ENCODE measurements at places on chromosomes 4 and X. TPM values are rescaled to one million over a fixed set of nuclear protein-coding genes. Genes with fewer than 3 reads are reported as not detected.

The TEX13B gene
- not detected for total RNA-seq

The ADGRG2 gene
- total RNA-seq = 0.18 TPM

The TLR8 gene
- total RNA-seq = 0.61 TPM

The SGMS2 gene
- total RNA-seq = 2.5 TPM

The EMCN gene
- 7.0 TPM for total RNA-seq

The IL13RA1 gene
- 17.0 TPM for total RNA-seq

The DDIT4L gene
- 11.8 TPM for total RNA-seq

The ADRA2C gene
- total RNA-seq = 5.5 TPM

The AGA gene
- total RNA-seq = 21.2 TPM

The MAGEC2 gene
- total RNA-seq = not detected

- DNase-seq = no peak
Observed at GRCh38 chr4:10104211-10104990, 12.2 kb downstream of the WDR1 start.

DNA sequence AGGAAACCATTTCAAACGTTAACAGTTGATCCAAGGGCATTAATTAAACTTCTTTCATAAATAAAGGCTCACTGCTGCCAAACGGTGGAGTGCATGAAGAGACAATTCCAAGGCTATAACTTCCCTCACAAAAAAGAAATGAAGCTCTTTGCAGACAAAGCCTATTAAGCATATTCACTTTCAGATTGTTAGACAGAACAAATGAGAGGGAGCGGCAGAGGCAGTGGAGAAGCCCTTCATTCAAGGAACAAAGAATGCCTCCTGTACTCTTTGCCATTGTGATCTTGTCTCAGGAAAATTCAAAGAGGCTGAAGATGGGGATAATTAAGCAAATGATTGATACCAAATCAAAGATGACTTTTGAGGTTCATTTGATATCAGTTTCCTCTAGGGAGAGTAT lies 370.5 kb upstream of the FAT1 start:
- no peak for DNase-seq

- DNase-seq = no peak
Observed at GRCh38 chrX:109826954-109827708, 94.1 kb upstream of the ACSL4 start.

- DNase-seq = no peak
Observed at GRCh38 chr4:78014889-78015886, 41.9 kb upstream of the FRAS1 start.

DNA sequence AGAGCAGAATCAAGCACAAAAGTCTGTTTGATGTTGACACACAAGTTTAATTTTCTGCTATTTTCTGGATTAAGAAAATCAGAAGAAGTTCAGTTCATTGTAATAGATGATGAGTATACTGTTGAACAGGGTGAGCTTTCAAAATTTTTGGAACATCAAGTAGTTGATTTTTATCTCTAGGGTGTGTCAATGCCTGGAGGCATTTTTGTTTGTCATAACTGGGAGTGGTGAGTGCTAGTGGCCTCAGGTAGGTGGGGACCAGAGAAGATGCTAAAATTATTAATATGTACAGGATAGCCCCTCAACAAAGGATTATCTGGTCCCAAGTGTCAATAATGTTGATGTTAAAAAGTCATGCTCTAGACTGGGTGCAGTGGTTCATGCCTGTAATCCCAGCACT lies 279.7 kb upstream of the GNPDA2 start:
- DNase-seq = no peak

DNA sequence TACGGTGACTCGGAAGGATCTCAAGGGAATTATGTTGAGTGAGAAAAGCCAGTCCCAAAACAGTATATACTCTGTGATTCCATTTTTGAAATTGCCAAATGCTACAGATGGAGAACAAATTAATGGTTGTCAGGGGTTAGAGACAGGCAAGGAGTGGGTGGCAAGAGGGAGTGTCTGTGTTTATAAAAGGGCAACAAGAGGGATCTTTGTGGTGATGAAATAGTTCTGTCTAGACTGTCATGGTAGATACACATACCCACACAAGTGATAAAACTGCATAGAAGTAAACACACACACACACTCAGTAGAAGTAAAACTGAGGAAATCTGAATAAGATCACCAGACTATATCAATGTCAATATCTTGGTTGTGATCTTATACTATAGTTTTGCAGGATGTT lies 92.7 kb downstream of the CD99L2 start:
- no peak for DNase-seq

GRCh38 chr4:185143601-185143969 lies 519 bp downstream of the SLC25A4 start:
- DNase-seq = peak; percentile 52

- no peak for DNase-seq
Observed at GRCh38 chrX:72105436-72105835, 26.3 kb downstream of the RTL5 start.

DNA sequence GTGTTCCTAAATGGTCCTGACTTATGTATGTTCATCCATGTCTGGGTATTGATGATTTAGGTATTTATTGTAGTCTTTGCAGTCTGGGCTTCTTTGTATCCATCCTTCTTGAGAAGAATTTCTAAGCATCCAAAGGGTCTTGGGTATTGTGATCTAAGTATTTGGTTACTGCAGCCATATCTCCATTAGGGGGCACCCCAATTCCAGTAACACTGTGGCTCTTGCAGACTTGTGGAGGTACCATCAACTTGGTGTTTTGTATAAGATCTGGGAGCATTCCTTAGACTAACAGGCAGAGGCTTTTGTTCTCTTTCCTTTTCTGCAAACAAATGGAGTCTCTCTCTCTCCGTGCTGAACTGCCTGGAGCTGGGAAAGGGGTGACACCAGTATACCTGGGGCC lies 113.7 kb upstream of the NEXMIF start:
- DNase-seq = no peak

DNA sequence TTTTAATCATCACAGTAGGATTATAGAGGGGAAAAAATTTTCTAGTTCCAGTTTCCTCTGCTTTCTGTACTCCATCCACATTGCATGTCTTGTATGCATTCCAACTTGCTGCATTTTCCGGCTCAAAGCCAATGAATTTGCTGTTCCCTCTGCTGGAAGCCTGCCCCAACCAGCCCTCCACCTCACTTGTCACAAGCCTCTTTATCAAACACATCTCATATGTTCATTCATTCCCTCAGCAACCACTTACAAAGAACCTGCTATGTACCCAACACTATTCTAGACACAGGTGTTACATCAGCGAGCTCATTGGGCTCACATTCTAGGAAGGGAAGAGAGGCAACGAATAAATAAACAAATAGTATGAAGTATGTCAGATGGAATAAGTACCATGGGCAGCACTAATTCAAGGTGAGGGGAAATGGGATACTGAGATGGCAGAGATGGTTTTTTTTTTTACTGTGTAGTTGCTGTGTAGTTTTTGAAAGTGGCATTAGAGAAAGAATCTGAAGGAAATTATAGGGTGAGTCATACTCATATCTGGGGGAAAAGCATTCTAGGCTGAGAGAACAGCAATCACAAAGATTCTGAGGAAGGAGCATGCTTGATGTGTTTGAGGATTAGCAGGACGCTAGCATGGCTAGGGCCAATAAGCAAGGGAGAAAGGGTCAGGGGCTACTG lies 332.5 kb downstream of the PDGFC start:
- no peak for DNase-seq

DNA sequence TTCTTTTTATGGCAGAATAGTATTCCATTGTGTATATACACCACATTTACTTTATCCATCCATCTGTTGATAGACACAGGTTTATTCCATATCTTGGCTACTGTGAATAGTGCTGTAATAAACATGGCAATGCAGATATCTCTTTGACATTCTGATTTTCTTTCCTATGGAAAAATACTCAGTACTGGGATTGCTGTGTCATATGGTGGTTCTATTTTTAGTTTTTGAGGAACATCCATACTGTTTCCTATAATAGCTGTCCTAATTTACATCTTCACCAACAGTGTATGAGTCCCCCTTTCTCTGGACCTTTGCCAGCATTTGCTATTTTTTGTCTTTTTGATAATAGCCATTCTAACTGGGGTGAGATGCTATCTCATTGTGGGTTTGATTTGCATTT lies 73.5 kb downstream of the GPAT3 start:
- DNase-seq = no peak

DNA sequence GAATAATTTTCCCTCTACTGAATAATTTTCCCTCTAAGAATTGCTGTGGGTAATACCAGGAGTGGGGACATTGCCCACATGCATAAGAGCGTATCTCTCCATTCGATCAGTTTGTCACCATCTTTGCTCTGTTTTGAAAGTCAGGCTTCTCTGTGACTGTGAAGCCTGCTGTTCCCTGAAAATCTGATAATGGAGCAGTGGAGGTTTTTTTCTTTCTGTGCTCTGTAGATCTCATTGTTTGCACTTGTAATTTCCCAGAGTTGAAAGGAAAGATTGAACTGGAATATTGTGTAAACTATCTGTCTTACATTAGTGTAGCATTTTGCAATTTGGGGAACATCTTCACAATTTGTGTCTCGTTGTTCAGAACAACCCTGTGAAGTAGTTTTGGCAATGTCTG lies 4.3 kb downstream of the ZXDB start:
- no peak for DNase-seq

DNA sequence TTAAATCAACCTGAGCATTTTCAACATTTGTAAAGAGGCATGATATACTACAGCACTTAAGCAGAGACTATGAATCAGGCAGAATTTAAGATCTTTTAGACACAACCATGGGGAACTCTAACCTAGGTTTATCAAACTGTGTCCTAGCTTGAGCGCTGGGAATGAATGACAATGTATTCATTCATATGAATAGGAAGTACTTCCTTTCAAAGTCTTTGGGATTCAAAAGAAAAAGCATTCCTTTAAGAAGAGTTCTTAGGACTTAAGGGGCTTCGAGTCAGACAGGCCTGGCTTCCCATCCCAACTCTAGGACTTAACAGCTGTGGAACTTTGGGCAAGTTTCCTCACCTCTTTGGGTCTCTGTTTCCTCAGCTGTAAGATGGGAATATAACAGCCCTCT lies 104.6 kb downstream of the ANAPC4 start:
- DNase-seq = no peak

DNA sequence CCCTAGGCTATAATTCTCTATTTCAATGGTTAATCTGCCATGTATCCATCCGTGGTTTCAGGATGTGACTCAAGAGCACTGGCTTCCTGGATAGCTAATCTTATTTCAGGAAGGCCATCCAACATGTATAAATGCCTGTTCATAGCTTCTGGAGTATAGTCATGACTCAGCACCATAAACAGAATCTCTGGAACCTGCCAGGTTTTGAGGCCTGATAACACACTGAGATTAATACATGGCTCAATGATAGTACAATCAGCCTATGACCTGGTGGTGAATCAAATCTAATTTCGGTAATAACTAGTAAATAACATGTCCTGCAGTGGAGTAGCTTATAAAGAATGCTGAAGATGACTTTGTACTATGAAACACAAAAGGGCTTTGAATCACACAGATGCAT lies 5.7 kb upstream of the IL13RA2 start:
- DNase-seq = no peak

GRCh38 chrX:34656842-34657725 lies at the start of gene TMEM47:
Gene TMEM47 (minus strand): TSS chrX:34657285. CDS start chrX:34657029, 256 bp downstream.
- peak; percentile 42 for DNase-seq

GRCh38 chr4:175457956-175458355 lies 354.1 kb downstream of the GPM6A start:
- no peak for DNase-seq

Measured in dorsolateral prefrontal cortex (tissue), 122 donors.